Activated CD4-positive, CD25-positive, alpha-beta regulatory T cell (primary cell): ENCODE measurements at places on chromosomes 16 and 17.

GRCh38 chr17:45261577-45262515, at the start of gene SPATA32:
Gene SPATA32 (minus strand): TSS chr17:45262094. CDS start chr17:45262016, 78 bp downstream.
- peak; percentile 59 for DNase-seq

- peak; percentile 43 for DNase-seq
These were observed 36.1 kb downstream of the RNF112 start for GRCh38 chr17:19447085-19447583.

- no peak for DNase-seq
These were observed 27.8 kb upstream of the C16orf78 start for GRCh38 chr16:49345829-49346228.

DNA sequence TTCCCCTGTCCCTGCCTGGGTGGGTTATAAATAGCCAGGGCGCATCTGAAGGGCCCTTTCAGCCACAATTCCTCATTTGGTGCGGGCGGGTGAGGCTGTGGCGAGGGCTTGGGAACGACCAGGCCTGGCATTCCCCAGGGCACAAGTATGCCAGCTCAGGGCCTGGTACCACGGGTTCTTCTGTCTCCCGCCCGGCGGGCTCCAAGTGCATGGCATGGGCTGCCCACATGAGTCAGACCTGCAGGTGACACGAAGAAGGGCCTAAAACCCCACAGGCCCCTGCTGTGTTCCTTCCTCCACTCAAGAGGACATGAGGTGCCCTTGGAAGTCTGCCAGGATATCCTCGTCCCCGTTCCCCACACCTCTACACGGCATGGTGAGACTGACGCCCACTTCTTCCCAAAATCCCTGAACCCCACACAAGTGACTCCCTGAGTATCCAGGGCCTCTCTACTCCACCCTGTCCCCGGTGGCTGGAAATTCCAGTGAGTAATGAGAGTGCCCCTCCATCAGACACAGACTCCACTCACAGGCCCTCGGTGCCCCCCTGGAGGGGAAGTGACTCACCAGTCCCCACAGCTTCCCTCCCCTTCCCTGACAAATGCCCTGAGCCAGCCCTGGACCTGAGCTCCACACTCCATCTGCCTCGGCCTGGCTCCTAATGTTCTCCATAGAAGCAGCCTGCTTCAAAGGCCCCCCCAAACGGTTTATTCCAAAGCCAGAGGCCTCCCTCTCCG, 68.8 kb downstream of the ABR start:
- DNase-seq: no peak
